ENCODE measurements at places on chromosomes 12 and 14.

- DNase-seq = no peak
These were observed 22.0 kb downstream of the POU6F1 start for GRCh38 chr12:51195841-51196240.

DNA sequence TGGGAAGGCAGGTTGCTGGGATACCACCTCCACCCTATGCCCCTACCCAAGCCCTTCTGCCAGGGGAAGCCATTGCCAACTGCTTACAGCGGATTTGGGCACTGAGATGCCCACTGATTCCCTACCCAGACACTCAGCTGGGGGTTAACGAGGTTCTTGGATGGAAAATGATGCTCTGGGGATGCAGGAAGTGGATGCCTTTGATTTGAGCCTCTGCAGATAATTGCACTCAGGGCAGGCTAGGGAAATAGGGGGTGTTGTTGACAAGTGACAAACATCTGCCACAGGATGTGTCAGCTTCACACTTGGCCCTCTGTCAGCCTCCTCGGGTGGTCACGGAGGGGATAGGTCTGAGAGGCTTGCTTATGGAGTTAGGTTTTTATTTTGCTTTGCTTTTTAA lies 57.4 kb downstream of the RPH3A start:
- no peak for DNase-seq

- no peak for DNase-seq
These were observed 15.8 kb downstream of the PCNX4 start for GRCh38 chr14:60107477-60107876.

- no peak for DNase-seq
These were observed 17.8 kb downstream of the ACSS3 start for GRCh38 chr12:81095501-81096232.

DNA sequence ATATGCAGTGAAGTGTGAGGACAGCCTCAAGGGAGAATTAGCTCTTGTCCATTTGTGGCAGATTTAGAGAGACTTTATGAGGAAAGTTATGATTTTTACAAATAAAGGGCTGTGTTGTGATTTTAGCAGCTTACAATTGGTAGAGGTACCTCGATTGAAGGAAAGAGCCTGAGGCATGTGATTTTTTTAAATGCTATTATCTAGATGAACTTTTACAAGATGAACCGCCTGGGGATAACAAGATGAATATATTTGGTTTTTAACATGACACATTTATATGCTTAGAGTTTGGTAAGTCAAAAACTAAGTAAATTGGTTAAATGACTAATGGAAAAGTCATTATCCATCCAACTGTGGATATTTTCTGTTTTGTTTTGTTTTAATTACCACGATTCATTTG lies 52.6 kb downstream of the AEBP2 start:
- no peak for DNase-seq

DNA sequence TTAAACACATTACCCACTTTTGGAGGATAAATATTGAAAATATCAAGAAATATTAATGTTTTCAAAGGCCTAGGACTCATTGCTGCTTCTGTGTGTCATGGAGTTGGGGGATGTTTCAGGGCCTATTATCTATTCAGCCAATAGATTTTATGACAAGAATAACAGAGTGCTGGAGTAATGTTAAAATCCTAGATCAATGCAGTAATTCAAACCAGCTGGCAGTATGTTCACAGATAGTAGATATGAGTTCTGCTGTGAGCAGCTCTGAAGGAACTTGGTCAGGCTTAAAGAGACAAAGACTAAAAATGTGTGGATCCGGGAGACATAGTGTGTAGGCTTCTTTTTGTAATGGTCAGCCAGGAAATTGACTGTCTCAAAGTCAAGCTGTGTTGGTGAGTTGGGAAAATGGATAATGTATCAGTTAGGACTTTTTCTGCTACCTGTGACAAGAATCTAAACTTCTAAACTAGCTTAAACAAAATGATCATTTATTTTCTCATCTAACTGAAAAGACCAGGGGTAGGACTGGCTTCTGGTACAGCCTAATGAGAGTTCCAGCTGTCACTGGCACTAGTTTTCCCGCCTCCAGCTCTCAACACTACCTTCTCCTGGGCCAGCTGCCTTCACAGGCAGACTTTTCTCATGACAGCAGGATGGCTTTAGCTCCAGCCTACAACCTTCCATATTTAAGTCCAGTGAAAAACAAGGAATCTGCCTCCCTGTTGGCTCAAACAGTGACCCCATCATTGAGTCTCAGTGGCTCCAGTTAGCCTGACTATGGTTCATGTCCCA lies 16.3 kb upstream of the POLR3B start:
- no peak for DNase-seq

GRCh38 chr12:51417826-51418225 lies 6.8 kb upstream of the SLC4A8 start:
- no peak for DNase-seq
